ENCODE measurements at places on chromosomes 6 and 20.

GRCh38 chr6:53587291-53587690 is 42.4 kb upstream of the GCLC start:
- H3K36me3 ChIP-seq: no peaks in the 10 kb centered on the region
- no peak overlapping the region for H3K4me3 ChIP-seq
- H3K27ac ChIP-seq: no peak overlapping the region
- DNase-seq: no peak
- H3K27me3 ChIP-seq: no peaks in the 10 kb centered on the region

GRCh38 chr6:166775180-166775922 is 148.3 kb upstream of the RPS6KA2 start:
- no peaks in the 10 kb centered on the region for H3K36me3 ChIP-seq
- H3K27me3 ChIP-seq: peaks cover 3% of the 10 kb centered on the region
- H3K4me3 ChIP-seq: no peak overlapping the region
- H3K4me1 ChIP-seq: peaks cover 11% of the 10 kb centered on the region
- DNase-seq: peak; percentile 70
- H3K27ac ChIP-seq: no peak overlapping the region

DNA sequence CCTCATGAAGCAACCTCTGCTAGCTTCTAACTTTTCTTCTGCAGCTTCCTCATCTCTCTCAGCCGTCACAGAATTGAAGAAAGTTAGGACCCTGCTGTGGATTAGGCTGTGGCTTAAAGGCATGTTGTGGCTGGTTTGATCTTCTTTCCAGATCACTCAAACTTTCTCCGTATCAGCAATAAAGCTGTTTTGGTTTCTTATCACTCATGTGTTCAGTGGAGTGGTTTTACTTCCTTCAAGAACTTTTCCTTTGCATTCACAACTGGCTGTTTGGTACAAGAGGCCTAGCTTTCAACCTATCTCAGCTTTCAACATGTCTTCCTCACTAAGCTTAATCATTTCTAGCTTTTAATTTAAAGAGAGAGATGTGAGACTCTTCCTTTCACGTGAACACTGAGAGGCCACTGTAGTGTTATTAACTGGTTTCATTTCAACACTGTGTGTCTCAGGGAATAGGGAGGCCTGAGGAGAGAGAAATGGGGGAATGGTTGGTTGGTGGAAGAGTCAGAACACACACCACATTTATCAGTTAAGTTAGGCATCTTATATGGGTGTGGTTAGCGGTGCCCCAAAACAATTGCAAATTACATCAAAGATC is 17.2 kb downstream of the ZSCAN23 start:
- H3K4me3 ChIP-seq: no peak overlapping the region
- peaks cover 6% of the 10 kb centered on the region for H3K4me1 ChIP-seq
- peak; percentile 28 for DNase-seq
- no peaks in the 10 kb centered on the region for H3K36me3 ChIP-seq
- no peaks in the 10 kb centered on the region for H3K27me3 ChIP-seq

DNA sequence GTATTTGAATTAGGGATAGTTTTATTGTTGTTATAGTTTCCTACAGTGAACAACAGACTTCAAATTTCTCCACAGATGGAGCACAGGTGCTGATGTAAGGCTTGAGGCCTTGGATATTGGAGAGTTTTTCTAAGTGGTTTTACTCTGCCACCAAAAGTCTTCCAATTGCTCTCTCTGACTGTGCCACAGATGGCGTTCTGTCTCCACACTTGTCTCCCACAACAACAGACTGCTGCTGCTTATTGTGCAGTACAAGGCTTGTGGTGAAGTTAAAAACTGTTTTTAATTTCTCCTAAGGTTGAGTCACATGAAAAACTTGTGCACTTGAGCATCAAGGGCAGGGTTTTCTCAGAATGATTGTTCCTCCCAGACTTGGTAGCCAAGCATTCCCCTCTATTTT is 460.9 kb upstream of the KHDRBS2 start:
- no peak for DNase-seq
- H3K36me3 ChIP-seq: no peaks in the 10 kb centered on the region
- H3K27ac ChIP-seq: no peak overlapping the region
- H3K4me1 ChIP-seq: no peaks in the 10 kb centered on the region
- H3K4me3 ChIP-seq: no peak overlapping the region

GRCh38 chr6:11291582-11291981 is 59.1 kb upstream of the NEDD9 start:
- peaks cover 7% of the 10 kb centered on the region for H3K36me3 ChIP-seq
- H3K27ac ChIP-seq: no peak overlapping the region
- no peak overlapping the region for H3K4me3 ChIP-seq
- H3K27me3 ChIP-seq: no peaks in the 10 kb centered on the region
- peaks cover 4% of the 10 kb centered on the region for H3K4me1 ChIP-seq

DNA sequence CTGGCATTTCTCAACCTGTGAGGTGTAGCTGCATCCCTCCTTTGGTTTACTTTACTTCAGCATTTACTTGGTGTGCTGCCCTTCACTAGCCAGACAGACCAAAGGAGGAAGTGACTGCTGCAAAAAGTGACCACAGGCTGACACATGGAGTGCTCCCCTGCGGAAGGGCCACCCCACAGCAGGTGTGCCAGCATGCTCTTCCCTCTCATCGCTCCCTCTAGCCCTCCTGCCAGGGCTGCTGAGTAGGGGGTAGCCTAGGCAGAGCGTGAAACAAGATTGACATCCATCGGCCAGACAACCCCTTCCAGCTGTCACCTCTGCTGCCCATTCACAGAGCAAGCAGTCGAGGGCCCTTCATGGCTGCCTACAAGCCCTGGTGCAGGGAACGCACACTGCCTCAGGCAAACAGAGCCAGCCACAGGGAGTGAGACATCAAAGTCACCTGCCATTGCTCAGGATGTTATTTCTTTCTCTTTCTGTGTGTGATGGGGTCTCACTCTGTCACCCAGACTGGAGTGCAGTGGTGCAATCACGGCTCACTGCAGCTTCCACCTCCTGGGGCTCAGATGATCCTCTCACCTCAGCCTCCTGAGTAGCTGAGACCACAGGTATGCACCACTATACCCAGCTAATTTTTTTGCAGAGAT is 102.0 kb upstream of the RPS6KA2 start:
- H3K4me3 ChIP-seq: no peak overlapping the region
- H3K4me1 ChIP-seq: peaks cover 12% of the 10 kb centered on the region
- H3K27ac ChIP-seq: no peak overlapping the region
- no peaks in the 10 kb centered on the region for H3K27me3 ChIP-seq
- no peaks in the 10 kb centered on the region for H3K36me3 ChIP-seq

- H3K36me3 ChIP-seq: no peaks in the 10 kb centered on the region
- H3K4me3 ChIP-seq: no peak overlapping the region
- H3K27me3 ChIP-seq: no peaks in the 10 kb centered on the region
- DNase-seq: no peak
Observed at GRCh38 chr20:13344671-13345070, 123.6 kb downstream of the ISM1 start.

DNA sequence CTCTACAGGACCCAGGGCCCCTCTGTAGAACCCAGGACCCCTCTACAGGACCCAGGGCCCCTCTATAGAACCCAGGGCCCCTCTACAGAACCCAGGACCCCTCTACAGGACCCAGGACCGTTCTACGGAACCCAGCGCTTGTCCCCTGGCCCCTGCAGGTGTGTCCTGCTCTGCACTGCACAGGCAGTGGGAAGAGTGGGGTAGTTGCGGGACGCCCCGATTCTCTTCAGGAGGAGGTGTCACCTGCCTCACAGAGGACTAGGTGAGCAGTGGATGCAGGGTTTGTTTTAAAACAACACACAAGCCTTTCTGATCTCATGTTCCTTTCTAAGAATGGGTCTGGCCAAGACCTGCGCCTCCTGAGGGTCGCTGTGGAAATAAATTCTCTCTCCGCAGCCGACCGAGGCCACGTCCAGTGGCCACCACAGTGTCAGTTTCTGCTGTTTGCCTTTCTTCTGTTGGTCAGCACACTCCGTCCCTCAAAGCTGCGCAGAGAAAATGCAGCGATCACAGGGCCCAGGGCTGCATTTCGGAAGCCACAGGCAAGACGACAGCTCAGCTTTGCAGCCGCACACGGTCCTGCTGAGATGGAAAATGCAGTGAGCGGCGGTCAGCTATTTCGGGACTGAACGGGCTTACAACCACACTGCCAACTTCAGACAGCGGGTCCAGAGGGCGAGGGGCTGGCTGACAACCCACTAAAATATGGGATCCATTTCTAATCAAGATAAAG is 135.2 kb downstream of the DLL1 start:
- no peak overlapping the region for H3K27ac ChIP-seq
- no peak overlapping the region for H3K4me3 ChIP-seq
- no peaks in the 10 kb centered on the region for H3K36me3 ChIP-seq
- no peak for DNase-seq
- H3K4me1 ChIP-seq: peaks cover 11% of the 10 kb centered on the region
- H3K27me3 ChIP-seq: peaks cover 27% of the 10 kb centered on the region

DNA sequence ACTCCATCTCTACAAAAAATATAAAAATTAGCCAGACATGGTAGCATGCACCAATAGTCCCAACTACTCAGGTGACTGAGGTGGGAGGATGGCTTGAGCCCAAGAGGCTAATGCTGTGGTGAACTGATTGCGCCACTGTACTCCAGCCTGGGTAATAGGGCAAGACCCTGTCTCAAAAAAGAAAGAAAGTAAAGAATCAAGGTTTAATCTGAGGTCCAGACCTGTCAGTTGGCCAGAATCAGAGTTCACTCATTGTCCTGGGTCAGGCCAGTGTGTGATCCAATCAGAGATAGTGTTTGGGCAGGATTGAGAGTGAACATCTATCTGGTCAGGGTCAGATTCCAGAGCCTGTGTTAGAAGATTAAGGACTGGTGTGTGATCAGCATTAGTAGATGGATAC is 15.5 kb downstream of the TMEM63B start:
- DNase-seq: no peak
- H3K27ac ChIP-seq: no peak overlapping the region
- peaks cover 32% of the 10 kb centered on the region for H3K36me3 ChIP-seq
- no peaks in the 10 kb centered on the region for H3K27me3 ChIP-seq
- H3K4me3 ChIP-seq: no peak overlapping the region
- H3K4me1 ChIP-seq: no peaks in the 10 kb centered on the region

- no peaks in the 10 kb centered on the region for H3K4me1 ChIP-seq
- no peak overlapping the region for H3K27ac ChIP-seq
- DNase-seq: no peak
- H3K27me3 ChIP-seq: no peaks in the 10 kb centered on the region
- H3K4me3 ChIP-seq: no peak overlapping the region
- no peaks in the 10 kb centered on the region for H3K36me3 ChIP-seq
Observed at GRCh38 chr6:121309768-121310469, 24.4 kb downstream of the TBC1D32 start.

GRCh38 chr6:30493643-30494250 is 4.4 kb downstream of the HLA-E start:
- DNase-seq: no peak
- peaks cover 30% of the 10 kb centered on the region for H3K36me3 ChIP-seq
- no peak overlapping the region for H3K4me3 ChIP-seq

DNA sequence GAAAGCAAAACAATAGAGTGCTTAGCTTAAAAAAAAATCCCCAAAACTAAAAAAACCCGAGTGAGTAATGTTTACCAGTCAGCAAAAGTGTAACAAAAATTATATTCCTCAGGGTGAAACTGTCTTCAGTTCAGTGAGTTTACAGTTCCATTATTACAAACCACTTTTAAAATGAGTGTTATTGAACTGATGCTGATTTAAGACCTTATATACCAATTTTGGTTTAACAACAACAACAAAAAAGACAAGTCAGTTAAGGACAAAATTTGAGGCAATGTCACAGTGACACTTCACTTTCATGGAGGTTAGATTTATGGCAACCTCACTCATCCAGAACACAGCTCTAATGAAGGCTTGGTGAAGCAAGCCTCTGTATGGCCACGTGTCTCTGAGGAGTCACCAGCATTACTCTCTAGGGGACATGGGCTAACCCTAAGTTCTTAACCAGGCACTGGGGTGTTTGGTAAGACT is 630.8 kb downstream of the PHF3 start:
- DNase-seq: no peak
- H3K27me3 ChIP-seq: no peaks in the 10 kb centered on the region
- no peak overlapping the region for H3K4me3 ChIP-seq
- H3K36me3 ChIP-seq: no peaks in the 10 kb centered on the region
- no peak overlapping the region for H3K27ac ChIP-seq

- H3K27me3 ChIP-seq: no peaks in the 10 kb centered on the region
- no peaks in the 10 kb centered on the region for H3K36me3 ChIP-seq
- H3K27ac ChIP-seq: peak overlapping the region; percentile 55
- peak; percentile 74 for DNase-seq
- H3K4me3 ChIP-seq: no peak overlapping the region
Observed at GRCh38 chr20:51400051-51400926, 142.2 kb downstream of the NFATC2 start.

GRCh38 chr6:156283091-156283490 is 494.1 kb upstream of the ARID1B start:
- H3K4me3 ChIP-seq: no peak overlapping the region
- peaks cover 8% of the 10 kb centered on the region for H3K4me1 ChIP-seq
- no peak for DNase-seq
- H3K27me3 ChIP-seq: no peaks in the 10 kb centered on the region
- no peak overlapping the region for H3K27ac ChIP-seq

- H3K27ac ChIP-seq: no peak overlapping the region
- peaks cover 2% of the 10 kb centered on the region for H3K27me3 ChIP-seq
- no peaks in the 10 kb centered on the region for H3K4me1 ChIP-seq
- no peaks in the 10 kb centered on the region for H3K36me3 ChIP-seq
- DNase-seq: no peak
Observed at GRCh38 chr6:40542175-40542764, 44.9 kb downstream of the LRFN2 start.

DNA sequence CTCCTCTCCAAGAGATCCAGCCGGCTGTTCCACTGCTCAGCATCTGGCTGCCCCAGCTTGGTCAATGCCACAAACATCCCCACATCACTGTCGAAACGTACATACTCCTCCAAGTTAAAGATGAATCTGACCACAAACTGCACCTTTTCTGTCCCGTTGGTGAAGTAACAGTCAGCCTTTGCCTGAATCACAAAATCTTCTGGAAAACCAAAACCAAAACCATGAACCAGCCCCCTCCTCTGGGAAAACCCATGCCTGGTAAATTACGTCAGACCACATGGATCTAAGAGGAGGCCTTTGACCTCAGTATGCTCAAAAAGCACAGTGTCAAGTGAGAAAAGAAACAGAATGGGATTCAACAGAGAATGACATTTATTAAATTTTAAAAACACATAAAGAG is 1.7 kb downstream of the HLA-DOB start:
- H3K27ac ChIP-seq: no peak overlapping the region
- H3K36me3 ChIP-seq: no peaks in the 10 kb centered on the region
- no peaks in the 10 kb centered on the region for H3K4me1 ChIP-seq
- no peak overlapping the region for H3K4me3 ChIP-seq
